NT2/D1 (cell line): ENCODE measurements at places on chromosomes 5 and 9.
A peak's percentile ranks its signal among the peaks of the same experiment; 100 is the strongest.

- DNase-seq = no peak
These were observed 1.3 kb upstream of the TBC1D2 start for GRCh38 chr9:98256756-98257155.

GRCh38 chr9:128066713-128067644 lies at the start of gene NAIF1:
NAIF1 (minus strand) TSS chr9:128067320; CDS start chr9:128067101, 219 bp downstream.
- DNase-seq = peak; percentile 99

GRCh38 chr9:33623658-33624586 lies 99.9 kb downstream of the ANKRD18B start:
- DNase-seq = peak; percentile 77

DNA sequence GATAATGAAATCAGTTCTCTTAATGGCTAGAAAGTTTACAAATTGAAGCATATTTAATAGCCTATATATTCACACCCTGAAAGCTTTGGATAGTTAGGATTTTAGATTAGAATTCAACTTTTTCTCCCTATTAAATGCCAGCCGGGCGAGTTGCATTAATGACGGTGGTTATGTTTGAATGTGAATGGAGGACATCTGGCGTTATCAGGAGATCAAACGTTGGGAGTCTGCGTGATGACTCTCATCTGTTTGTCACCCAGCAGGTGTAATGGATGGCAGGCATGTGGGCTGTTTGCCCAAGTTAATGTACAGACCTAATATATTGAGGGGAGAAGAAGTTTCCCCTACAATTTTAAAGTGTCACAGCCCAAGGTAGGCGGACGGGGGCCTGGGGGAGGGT lies 1227.7 kb upstream of the WWC1 start:
- DNase-seq = no peak

DNA sequence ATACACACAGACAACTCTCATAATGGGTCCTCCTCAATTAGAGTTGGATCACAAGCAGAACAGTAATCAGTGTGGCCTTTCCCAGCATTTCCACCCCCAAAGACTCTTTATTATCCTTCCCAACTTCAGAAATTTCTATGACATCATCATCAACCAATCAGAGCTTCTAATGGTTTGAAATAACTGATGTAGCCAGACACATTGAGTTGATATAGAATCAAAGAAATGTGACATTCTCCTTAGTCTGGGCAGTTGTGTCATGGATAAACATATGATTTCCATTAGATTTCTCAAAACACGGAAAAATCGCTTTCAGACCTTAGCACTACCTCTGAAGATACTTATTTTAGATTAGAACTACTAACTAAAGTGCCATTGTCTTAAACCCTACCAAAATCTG lies 75.7 kb upstream of the NFIB start:
- DNase-seq = no peak

- DNase-seq = no peak
These were observed 385.2 kb downstream of the PLK2 start for GRCh38 chr5:58074717-58075116.

DNA sequence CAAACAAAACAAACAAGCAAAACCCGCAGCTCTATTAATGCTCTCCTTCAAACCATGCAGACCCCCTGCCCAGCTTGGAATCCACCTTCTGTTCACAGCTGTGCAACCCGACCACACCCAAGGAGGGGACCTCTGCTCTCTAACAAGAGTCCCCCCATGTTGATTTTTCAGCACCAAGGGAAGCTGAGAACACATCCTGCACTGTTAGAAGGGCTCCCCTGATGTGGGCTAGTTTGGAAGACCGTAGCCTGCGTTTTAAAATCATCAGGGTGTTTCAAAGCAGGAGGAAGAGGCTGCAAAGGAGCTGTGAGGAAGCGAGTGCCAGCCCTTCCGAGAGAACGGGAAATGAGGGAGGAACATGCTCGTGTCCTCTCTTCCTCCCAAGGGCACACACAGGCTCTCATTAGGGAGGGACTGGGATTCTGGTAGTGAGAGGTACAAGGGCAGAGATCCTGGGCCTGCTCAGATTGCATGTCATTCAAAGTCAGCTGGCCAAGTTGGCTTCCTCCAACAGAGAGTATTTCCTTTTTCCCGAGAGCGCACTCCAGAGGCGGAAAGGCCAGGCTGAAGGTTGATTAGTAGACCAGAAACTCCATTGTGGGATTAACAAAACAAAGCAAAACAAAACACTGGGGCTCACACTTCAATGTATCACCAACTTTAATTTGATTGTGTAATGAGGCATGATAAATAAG lies 185.9 kb downstream of the SEMA6A start:
- DNase-seq = no peak

DNA sequence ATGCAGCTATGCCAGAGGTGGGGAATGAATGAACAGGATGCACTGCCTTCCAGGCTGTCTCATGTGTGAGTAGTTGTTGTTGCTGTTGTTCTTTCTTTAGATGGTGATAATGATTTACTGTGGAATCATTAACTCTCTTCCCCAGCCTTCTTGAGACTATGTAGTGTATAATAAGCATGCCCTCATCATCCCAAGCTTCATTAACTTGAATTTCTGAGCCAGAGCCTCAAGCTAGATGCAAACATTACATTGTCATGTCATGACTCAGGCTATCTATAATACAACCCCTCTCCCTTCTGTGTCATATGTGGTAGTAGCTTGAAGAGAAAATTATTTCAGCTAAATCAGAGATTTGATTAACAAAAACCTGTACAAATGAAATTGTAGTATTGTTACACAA lies 10.0 kb upstream of the ADAMTSL1 start:
- no peak for DNase-seq

DNA sequence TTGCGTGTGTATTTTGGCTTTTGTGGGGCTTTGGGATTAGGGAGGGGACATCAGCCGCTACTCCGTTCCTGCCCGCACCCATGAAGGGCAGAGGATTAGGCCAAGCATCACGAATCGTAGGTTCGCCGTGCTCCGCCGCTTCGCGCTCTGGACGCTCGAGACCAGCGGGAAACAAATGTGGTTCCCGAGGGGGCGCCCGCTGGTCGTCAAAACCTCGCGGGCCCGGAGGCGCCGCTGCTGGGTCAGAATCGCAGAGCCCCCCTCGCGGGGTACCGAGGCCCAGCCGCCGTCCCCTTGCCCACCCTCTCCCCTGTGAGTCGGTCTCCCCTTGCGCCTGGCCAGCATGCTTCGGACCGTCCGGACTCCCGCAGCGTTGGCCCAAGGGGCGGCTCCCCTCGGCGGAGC lies 2.3 kb upstream of the PAX5 start:
- DNase-seq = no peak

- no peak for DNase-seq
These were observed 129.4 kb upstream of the PITX1 start for GRCh38 chr5:135163391-135163790.

DNA sequence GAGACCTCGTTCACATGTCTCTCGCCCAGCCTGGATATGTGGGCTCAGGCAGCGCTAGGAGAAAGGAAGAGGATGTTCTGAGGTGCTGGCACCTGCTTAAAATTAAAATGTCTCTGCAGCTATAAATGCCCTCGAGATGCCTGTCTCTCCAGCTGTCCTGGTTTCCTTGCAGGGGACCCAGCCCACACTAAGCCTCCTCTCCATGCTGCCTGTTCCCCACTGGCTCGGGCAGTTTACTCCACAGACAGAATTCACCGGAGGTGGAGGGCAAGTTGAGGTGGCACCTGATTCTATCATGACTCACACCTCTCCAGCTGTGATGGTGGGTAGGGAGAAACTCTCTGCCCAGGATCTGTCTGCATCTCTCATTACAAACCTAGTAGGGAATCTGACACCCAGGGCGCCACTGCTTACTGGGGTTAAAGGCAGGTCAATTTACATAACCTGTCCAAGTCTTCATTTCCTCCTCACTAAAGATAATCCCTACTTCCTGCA lies 420.9 kb downstream of the SPOCK1 start:
- DNase-seq = no peak

DNA sequence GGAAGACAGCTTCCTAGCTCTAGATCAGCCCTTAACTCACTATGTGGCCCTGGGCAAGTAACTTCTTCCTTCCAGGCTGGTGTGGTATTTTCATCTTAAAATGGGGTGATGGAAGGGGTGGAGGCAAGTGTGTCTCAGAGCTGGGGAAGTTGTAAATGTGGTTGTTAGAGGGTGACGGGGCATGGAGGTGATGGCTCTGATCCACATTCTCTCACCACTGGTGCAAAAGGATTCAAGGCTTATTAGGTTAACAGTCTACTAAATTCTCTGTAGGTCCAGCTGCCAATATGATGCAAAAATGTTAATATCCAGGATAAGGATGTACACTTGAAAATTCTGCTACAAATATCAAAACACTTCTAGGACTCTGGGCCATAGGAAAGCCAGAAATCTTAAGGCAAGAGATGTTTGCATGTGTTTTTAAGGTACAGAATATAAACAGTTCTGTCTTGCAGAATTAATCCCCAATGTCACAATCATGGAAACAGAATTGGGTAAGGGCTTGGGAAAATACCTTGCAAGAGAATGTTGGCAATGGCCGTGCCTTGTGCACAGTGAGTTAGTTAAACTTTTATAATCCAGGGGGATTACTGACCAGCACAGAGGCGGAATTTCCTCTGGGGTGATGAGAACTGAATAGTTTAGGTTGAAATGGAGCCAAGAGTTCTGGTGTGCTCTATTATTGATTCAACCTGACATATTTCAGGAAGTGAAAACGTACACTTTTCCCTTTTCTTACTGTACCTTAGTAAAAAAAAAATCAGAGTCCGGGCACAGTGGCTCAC lies 19.8 kb downstream of the TNFSF15 start:
- no peak for DNase-seq

DNA sequence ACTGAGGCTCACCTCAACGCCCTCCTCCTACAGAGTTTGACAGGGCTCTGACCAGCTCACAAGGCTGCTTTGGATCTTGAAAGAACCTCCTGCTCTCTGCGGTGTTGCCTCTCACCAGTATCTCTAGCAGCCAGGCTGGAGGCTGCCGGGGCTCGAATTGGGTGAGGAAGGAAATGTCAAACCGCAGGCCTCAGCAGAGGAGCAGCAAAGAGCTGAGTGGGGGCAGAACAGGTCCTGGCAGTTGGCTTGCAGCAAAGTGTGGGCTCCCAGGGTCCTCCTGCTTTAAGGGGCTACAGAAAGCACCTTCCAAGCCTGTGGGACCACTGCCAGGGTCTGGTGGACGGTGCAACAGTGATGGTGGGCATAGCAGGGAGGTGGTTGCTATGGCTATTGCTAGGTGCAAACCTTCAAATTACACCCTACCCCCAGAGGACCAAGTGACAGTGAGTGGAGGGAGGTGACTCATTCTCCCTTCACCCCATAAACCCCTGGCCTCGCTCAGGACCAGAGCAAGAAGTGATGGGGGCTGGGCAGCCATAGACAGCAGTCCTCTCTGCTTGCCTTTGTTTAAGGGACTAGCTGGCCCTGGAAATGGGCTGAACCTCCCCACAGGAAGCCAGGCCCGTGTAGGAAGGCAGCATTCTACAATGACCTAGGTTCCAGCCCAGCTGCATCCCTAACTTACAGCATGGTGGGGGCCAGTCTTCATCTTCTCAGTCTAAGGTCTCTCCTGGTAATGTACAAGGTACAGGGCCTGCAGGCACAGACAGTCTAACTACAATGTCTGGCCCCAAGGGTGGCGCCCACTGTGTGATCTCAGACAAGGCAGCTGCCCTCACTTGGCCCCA lies 18.7 kb downstream of the LCP2 start:
- no peak for DNase-seq

DNA sequence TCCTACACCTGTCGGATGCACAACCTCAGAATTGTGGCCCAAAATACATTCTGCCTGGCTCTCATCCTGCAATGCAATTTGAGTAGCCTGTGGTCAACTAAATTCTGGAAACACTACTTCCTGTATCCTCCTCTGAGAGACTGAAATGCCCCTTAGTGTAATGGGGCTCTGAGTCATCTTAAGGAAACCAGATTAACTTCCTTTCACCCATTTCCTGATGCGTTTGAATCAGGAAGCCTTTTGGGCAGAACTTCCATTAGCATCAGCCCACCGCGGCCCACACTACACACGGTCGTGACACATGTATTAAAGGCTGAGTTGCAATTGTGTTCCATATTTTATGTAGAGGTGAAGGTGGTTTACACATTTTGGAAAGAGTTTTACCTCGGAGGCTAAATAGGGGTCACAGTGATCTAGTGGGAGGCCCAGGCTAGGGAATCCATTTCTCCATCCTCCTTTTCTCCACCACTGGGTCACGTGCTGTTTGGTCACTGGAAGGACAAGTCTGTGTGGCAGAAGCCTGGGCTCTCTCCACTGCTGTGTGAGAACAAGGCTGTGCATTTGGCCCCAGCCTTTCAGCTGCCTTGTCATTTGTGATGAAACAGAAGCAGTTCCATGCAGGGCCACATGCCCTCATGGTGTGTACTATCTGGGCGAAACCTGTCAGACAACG lies 55.9 kb downstream of the DAP start:
- no peak for DNase-seq

- DNase-seq = no peak
These were observed 54.3 kb downstream of the EHMT1 start for GRCh38 chr9:137672907-137673791.

DNA sequence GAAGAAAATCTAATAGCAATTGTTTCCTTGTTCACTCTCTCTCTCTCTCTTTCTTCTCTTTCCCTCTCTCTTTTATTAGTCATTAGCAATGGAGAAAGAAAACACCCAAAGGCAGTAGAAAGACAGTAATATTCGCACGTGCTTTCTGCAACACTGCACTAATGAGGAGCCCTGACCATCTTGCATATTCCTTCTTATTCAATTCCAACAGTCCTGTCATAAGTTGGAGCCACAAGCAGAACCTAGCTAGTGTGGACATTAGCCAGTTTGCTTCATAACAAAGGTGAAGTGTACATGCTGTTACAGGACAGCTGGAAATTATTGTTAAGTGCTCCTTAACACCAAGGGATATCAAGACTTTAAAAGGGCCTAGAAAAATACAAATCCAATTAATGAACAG lies 63.4 kb downstream of the TRIM32 start:
- DNase-seq = no peak

GRCh38 chr9:122028089-122028488 lies 65.0 kb downstream of the TTLL11 start:
- no peak for DNase-seq

DNA sequence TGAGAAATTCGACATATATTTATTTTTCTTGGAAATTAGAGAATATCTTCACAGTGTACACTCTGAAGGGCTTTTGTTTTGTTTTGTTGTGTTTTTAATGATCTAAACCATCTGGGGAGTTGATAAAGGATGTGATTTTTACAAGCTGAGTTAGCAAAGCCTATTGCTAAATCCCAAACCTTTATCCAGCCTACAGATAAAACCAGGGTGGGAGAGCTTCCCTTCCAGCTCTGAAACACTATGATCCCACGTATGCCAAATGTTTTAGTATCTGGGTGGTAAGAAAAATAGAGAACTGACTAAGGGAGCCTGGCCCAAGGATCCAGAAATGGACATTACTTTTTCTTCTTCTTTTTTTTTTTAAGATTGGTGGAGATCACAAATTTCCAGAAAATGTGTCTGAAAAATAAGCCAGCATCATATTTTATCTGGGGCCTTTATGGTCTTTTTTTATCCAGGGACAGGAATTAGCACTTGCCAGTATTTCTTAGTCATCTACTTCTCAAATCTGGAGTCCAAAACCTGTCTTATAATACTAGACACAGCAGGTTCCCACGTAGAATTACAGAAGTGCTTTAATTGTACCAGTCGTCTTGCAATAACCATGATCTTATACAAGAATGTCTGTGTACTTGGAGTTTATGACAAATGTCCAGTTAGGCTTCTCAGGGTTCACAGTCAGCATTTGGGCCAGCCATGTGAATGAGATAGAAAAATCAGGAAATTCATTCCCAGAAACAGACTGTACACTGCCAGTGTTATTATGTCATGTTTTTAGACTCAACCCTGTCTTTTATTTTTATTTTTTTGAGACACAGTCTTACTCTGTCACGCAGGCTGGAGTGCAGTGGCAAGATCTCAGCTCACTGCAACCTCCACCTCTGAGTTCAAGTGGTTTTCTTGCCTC lies 290.8 kb upstream of the MPDZ start:
- DNase-seq = no peak

GRCh38 chr5:146884066-146884626 lies 5.6 kb upstream of the PPP2R2B start:
- DNase-seq = no peak
